Stimulated activated CD4-positive, alpha-beta T cell treated with anti-CD3 and anti-CD28 coated beads, Interleukin-1b, Interleukin-23, amount 100 ng/mL, for 24 hours (primary cell): ENCODE measurements at places on chromosomes 1 and 21.

DNA sequence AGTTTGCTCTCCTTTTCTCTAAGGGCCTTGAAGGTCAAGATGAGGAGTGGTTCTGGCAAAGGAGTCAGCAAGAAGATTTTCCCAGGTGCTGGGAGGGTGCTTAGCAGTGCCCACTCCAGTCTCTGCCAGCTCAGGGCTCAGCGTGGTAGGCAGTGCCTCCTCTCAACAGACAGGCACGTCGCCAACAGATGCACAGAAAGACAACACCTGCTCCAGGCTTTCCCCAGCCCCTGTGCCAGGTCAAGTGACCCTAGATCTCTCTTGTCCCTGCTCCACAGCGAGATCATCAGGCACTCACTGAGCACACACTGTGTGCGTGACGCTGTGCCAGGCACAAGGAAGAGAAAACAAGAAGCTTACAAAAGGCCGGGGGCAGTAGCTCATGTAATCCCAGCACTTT, 86.0 kb downstream of the CASZ1 start:
- no peak for DNase-seq

DNA sequence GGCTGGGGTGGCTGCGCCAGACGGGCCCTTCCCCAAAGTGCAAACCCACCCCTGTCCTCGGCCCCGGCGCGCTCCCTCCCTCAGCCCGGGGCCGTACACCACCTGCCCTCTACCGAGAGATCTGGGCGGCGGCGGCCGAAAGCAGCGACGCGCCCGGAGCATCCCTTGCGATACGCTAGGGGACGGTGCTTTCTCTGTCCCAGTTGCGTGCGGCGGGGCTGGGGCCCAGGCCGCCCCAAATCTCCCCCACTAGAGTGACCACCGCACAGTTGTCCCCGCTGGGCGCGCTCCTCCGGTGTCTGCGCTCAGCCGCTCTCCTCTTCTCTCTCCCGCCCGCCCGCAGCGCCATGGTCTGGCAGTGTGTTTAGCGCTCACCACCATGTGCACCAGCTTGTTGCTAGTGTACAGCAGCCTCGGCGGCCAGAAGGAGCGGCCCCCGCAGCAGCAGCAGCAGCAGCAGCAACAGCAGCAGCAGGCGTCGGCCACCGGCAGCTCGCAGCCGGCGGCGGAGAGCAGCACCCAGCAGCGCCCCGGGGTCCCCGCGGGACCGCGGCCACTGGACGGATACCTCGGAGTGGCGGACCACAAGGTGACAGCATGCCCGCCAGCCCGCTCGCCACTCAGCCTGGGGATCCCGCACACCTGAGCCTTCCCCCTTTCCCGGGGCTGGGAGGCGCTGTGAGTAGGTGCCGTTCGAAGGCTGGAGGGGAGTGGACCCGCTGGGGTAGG, 1.0 kb downstream of the ST6GALNAC5 start:
- no peak for DNase-seq

DNA sequence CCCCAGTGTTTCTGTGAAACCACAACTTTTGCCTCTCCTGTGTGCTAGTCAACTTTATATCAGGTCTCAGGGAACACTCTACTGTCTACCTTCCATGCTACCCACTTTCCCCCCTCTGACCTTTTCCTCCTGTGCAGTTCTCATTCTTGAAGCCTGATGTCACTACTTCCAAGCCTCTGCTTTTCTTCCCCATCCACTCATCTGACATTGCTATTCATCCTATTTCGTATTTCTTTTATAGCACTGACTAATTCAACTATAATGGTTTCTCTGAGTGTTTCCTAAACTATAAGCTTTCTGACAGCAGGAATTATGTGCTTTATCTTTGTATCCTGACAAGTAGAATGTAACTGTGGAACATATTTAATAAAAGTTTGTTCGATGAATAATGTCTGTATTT, 18.2 kb upstream of the DPH5 start:
- DNase-seq, result no peak

GRCh38 chr1:51543858-51544257, 24.8 kb upstream of the EPS15 start:
- no peak for DNase-seq

DNA sequence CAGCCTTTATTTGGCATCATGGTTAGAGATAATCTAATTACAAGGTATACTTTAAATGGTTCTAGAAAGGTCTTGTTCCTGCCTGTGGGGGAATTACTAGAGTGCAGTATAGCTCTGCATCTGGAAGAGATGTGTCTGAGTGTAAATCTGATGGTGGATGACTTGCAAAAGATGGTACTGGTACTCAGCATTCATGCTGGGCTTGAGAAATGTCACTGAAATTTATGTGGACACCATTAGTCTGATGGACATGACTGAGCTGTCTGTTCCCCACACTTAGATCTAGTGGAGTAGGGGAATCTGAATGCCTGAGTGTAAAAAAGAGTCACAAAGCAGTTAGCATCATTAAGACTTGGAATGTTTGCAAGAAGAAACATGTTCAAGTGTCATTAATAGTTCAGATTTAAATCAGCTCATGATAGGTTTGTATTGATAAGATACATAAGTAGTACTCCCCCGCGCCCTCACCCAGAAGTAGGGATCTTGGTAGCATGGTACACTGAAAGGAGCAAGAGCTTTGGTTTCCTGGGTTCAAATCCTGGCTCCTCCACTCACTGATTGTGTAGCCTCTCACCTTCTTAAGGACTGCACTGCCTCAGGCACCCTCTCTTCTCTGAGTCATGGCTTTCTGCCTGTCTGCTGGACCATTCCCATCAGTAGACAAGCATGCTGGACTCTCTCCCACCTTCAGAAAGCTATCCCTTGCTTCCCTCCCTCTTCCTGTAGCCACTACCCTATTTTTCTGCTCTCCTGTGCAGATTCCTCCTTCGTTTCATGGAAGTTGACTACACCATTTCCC, 292.9 kb downstream of the NFIA start:
- no peak for DNase-seq

GRCh38 chr1:241614144-241614543, 26.0 kb downstream of the CHML start:
- DNase-seq, result no peak

DNA sequence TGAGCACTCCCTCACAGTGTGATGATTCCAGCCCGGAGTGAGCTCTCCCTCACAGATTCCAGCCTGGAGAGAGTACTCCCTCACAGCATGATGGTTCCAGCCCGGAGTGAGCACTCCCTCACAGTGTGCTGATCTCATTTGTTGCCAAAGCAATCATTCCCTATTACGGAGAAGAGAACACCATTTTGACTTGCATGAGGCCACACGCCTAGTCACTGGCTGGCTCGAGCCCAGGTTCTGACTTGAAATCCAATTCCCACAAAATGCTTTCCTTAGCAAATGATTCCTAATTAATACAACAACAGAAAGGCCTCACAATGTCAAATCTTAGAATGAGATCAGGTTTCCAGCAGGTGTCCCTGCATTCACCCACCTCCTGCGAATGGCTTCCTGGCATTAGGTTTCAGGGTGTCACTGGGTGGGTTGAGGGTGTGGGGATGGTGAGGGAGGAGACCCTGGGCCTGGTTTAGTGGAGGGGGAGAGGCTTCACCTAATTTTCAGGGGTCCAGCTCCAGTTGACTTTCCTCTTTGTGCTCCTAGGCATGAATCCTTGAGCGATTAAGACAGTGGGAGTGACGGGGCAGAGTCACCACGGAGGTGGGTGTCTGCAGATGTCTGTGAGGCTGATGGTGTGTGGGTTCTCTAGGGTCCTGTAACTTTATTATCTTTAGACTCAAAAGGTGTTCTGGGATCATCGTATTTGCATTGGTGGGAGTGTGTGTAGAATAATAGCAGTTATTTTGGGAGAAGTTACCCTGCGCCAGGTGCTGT, 158.5 kb downstream of the KCNJ6 start:
- DNase-seq, result no peak

GRCh38 chr1:39777306-39777705, 6.2 kb upstream of the OXCT2 start:
- no peak for DNase-seq

- DNase-seq, result no peak
Measured at GRCh38 chr1:15355968-15356625, 53.6 kb upstream of the EFHD2 start.

GRCh38 chr1:87393445-87394085, 64.9 kb downstream of the LMO4 start:
- DNase-seq, result no peak

DNA sequence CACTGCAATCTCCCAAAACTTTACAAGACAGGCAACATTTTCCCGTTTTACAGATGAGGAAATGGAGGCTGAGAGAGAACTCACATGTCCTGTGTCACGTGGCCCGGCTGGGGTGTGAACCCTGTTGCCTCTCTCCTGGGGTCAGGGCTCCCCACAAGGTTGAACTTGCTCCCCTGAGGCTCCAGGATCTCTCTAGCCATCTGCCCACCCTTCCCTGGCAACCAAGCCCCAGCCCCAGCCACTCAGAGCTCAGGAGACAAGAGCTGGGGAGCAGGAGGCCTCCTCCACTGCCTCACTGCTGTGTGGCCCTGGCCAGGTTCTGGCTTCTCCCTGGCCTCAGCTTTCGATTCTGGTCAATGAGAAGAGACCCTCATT, 11.8 kb downstream of the LAPTM5 start:
- DNase-seq, result no peak

DNA sequence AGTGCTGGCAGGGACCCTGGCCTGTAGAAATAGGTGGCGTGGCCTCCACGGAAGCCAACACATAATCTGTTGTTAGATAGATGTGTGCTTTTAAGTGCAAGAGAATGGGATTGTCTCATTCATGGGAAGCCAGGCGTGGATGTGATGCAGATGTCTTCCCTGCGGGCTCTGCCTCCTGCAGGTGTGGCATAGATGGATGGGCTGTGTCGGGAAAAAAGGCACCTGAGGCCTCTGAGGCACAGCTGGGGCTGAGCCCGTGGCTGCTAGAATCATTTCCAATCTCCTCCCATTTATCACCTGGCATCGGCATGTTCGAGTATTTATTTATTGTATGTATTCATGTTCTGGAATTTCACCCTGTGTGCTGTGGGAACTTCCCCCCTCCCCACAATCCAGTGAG, 353.4 kb upstream of the AJAP1 start:
- DNase-seq, result no peak

GRCh38 chr1:204524986-204525385, 8.8 kb downstream of the MDM4 start:
- no peak for DNase-seq

- no peak for DNase-seq
Measured at GRCh38 chr1:39509360-39510009, 18.0 kb downstream of the BMP8A start.

- DNase-seq, result no peak
Measured at GRCh38 chr1:44002165-44002564, 10.8 kb downstream of the CCDC24 start.

- DNase-seq, result no peak
Measured at GRCh38 chr1:221416723-221417122, 325.2 kb downstream of the DUSP10 start.

GRCh38 chr1:24990136-24990535, 60.1 kb upstream of the RUNX3 start:
- no peak for DNase-seq

DNA sequence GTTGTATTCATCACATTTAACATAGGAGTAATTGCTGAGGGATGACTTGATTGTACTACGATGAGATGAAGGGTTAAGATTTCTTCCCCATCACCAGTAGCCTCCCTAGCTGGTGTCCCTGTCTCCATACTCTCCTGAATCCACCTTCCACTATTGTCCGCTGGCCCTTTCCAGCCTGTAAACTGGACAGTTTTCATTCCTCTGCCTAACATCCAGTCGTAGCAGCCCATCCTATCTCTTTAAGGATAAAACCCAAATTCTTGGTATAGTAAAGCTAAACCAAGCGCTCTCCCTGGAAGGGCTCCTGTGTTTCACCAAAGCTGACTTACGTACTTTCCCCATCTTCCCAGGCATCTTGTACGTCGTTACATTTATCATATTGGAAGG, 670 bp downstream of the COX20 start:
- DNase-seq, result no peak

- DNase-seq, result no peak
Measured at GRCh38 chr1:204684571-204685235, 835 bp downstream of the LRRN2 start.

DNA sequence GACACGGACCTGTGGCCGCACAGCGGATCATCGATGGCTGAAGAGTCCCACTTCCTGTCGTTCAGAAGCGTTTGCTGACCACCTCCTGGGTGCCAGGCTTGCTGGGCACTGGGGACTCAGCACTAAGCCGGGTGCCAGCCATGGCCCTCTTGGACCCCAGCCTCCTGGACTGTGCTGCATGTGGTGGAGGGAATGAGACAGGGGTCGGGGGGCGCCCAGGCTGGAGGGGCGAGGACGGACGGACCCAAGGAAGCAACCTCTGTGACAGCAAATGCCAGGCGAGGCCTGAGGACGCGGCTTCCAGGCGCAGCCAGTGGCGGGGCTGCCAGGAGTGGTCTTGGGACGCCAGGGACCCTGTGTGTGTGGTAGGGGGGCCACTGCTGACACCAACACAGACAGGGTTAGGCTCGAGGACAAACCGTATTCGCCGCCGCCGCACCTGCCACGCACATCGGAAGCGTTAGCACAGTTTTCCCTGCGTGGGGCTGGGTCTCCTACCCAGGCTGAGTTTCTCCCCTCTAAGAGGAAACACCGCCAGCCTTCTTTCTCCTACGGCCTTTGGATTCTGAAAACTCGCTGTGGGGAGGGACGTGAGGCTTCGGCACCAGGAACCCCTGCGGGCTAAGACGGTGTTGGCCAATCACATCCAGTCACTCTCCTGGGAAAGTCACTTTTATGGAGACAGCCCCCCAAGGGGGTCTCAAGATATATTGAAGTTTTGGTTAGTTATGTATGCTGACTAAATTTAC, 3.1 kb upstream of the MXRA8 start:
- no peak for DNase-seq

- DNase-seq, result no peak
Measured at GRCh38 chr1:35717911-35718476, 690 bp downstream of the C1orf216 start.

- DNase-seq, result no peak
Measured at GRCh38 chr1:15856888-15857287, 9.4 kb downstream of the SPEN start.

GRCh38 chr1:44536357-44537209, 131.5 kb downstream of the RNF220 start:
- no peak for DNase-seq

- no peak for DNase-seq
Measured at GRCh38 chr21:32414579-32415358, 2.3 kb downstream of the EVA1C start.

DNA sequence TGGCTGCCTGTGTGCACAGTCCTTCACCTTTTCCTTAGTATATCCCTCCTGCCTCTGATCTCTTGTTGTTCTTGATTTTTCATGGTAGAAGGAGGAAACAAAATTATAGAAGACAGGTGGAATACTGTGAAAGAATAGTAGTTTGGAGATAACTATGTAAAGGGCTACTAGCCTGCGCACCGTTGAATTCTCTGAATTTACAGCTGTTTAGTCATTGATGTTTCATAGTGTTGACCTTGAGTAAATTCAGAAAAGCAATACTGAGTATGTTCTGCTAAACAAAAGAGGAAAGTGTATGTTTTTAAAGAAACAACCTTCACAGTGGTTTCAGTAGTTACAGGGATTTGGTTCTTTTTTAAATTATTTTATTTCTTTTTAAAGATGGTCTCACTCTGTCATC, 18.1 kb downstream of the CAMTA1 start:
- no peak for DNase-seq

DNA sequence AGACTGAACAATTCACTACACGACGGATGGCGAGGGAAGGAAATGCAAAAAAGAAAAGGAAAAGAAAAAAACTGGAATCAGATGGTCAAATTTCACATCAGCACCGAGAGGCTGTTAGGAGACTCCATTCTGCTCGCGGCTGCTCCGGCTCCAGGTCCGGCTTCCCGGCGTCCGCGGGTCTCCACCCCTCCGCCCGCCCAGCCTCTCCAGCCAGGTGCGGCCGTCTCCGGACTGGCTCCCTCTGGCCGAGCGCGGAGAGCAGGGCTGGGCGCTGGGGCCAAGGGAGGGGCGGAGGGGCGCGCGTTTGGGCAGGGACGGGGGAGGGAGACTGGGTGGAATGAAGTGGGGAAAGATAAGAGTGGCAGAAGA, 332 bp downstream of the KCNJ6 start:
- DNase-seq, result no peak
